ENCODE measurements at places on chromosomes 7 and 10. TPM values are rescaled to one million over a fixed set of nuclear protein-coding genes. Genes with fewer than 3 reads are reported as not detected.

DNA sequence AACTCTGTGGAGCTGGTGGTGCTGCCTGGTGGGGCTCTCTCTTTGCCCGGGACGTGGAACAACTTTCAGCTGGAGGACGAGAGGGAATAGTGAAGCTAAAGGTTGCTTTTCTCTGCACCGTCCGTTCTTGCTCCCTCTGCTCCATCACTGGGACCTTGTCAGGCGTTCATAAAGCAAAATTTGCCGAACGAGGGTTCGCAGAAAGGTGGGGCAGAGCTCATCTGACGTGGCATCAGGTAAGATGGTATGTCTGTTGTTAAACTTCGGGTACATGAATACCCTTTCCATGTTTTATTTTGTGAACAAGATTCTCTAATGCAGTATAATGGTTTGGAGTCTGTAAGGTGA, 416 bp downstream of the BBS9 start:
- DNase-seq = no peak

DNA sequence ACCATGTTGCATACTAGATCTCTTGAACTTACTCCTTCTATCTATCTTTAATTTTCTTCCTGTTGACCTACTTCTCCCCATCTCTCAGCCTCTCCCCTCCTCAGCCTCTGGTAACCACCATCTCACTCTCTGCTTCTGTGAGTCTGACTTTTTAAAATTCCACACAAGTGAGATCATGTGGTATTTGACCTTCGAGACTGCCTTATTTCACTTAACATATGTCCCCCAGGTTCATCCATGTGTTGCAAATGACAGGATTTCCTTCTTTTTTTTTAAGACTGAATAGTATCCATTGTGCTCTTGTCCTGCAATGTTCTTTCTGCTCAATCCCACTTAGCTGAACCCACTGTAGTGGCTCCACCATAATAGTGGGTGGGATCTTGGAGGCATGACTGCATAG, 51.4 kb upstream of the DNAJC1 start:
- DNase-seq = no peak

GRCh38 chr10:109205929-109206585, 717.3 kb downstream of the XPNPEP1 start:
- DNase-seq = no peak

DNA sequence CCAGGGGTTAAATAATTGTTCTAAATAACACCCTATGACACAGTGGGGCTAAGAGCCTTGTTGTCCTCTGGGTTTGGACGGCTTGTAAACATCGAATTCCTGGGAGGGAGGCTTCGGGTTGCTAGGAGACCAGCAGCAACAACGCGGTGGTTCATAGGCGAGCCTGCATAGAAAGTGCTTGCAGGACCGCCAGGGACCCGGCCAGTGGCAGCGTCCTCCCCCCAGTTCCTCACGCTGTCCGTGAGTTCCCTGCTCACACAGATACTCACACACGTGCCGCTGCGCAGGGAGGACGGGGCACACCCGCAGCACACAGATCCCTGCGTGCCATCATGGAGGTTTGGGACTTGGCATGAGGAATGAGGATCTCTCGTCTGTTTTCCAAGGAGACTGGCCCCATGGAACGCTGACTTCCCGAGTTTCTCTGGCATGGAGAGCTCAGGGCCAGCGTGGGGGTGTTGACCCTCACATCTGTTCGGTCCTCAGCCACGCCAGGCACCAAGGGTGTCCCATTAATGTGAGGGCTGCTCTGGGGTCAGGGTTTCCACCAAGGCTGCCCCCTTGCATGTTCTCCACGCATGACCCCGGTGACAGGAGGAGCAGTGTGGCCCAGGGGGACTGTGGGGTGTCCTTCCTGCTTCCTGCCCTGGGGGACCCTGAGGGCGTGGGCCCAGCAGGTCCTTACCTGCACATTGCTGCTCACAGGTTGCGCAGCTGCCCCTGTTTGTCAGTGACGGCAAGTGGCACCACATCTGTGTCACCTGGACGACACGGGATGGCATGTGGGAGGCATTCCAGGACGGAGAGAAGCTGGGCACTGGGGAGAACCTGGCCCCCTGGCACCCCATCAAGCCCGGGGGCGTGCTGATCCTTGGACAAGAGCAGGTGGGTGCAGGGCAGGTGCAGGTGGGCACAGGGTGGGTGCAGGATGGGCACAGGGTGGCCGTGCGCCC, 9.7 kb downstream of the NPTX2 start:
- DNase-seq = no peak

GRCh38 chr10:86673827-86674581, 5.7 kb downstream of the LDB3 start:
- DNase-seq = no peak

DNA sequence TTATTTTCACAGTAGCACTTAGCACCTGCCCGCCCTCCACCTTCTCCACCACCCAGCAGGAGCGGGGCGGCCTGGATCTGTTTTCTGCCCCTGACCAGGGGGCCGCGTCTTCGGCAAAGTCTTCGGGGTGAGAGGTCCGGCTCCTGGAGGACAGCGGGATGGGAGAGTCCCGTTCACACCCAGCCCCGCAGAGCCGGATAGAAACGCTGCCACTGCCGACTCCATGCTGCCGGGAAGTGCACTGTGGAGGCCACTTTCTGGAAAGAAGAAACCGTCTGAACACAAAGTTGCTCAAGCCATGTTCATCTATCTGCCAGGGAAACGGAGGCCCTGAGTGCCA, 14.5 kb upstream of the ZNF273 start:
- no peak for DNase-seq

DNA sequence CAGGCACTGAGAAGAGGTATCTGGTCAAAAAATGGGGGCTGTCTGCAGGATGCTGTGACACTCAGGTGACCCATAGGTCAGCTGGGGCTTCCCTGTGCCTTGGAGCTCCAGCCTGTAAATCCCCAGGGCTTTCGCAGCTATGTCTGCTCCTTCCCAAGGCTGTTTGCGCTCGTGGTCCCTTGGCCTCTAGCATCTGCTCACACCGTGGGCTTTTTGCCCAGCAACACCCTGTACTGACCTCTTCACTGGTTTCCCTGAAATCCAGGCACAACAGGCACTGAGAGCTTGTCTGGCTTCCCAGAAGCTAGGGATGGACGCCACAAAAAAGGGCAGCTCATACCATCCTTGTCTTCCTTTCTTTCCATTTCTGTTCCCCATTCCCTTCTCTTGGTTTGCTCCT, 280.3 kb upstream of the HABP2 start:
- DNase-seq = no peak

DNA sequence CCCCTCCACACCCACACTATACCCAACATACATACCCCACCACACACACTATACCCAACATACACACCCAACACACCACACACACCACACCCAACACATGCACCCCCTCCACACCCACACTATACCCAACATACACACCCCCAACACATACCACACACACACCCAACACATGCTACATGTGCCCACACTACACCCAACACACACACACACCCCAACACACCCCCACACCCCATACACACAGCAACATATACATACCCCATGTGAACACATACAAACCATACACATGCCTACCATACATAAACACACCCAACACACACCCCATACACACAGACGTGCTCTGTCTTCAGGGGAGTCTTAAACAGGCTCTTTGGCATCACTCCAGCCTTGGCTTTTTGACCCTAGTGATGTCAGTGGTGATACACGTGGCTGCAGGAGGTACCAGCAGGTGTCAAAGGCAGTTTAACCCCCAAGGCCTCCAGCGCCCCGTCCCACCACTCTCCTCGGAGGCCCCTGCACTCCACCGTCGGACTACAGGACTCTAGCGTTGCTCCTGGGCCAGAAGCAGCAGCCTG, 73.4 kb downstream of the HIPK2 start:
- peak; percentile 44 for DNase-seq

DNA sequence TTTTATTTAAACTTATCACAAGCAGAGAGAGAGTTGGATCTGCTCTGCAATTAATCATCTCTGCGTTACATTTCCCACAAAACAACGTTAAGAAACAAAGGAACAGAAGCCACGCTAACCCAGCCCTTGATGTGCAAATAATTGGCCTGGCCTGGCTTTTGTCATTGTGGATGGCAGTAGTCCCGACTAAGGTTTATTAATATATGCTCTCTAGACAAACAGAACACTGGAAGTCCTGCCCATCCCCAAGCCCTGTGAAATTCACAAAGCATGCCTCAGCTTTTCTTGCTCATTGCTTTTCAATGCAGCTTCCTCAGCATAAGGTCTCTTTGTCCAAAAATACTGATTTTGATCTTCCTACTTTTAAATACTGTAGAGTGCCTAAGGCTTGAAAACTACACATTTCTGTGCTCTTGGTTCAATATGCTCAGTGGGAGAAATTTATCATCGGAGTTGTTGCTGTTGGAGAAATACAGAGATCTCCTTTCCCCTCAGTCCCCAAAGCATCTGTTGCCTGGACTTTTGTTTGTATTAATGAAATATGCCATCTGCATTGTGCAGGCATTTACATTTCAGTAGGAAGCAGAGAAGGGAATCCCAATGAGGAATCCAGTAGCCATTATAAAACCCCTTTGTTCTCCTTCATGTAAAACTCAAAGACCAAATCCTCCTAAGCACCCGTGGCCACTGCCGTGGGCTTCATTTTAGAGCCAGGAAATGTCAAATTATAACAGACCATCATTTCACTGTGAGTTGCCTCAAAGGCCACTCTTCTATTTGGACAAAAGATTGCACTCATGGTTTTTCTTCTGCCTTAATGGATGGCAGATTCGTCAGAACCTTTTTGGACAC, 61.1 kb downstream of the SORCS1 start:
- no peak for DNase-seq

DNA sequence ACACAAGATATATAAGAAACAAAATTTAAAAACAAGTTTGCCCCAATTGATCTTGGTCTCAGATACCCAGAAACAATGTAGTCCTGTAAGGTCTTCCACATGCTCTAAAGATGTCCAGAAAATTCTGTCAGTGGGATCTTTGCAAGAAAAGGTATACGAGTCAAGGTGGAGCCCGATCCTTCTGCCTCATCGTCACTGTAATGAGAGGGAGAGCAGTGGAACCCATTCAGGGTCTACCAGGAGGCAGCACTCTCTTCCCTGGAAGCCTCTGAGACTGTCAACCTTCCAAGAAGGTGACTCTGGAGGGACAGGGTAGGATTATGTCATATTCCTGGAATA, 112.8 kb downstream of the JCAD start:
- DNase-seq = no peak

DNA sequence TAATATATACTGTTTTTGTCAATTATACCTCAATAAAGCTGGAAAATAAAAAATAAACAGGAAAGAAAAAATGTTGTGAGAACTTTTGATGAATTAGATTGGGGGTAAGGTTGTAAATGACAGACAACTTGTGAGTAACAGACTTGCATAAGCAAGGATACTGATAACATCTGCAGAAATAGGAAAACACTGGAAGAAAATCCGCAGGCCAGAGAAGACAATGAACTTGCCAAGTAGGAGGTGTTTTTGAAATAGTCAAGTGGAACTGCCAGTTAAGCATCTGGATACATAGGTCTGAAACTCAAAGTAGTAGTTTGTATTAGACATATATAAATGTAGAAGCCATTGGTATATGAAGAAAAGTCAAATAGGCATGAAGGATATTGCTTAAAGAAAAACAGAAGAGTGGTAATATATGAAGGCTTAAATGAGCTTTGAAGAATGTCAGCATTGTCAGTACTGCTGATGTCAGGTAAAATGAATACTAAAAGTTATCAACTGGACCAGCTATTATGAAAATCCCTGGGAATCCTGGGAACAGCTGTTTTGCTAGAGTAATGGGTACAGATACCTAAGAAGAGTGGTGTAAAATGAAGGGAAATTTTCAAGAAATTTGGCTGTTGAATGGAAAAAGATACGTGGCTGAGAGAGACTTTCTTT, 58.7 kb downstream of the DNAJC1 start:
- DNase-seq = no peak

- DNase-seq = no peak
Measured at GRCh38 chr10:79979976-79980687, 31.2 kb upstream of the SFTPD start.

Gene VSTM4
- 4.7 TPM for total RNA-seq

Gene JCAD
- 1.7 TPM for total RNA-seq

Gene ZNF736
- 8.5 TPM for total RNA-seq

Gene CASP7
- 105 TPM for total RNA-seq

Gene PROSER2
- 10.7 TPM for total RNA-seq

Gene BMPER
- total RNA-seq = 4.0 TPM

Gene DRGX
- total RNA-seq = not detected

Data from Peyer's patch (tissue), 4 donors.